ENCODE measurements at places on chromosomes 12 and 14.

GRCh38 chr12:14960548-14961465, 594 bp downstream of the ARHGDIB start:
- peak; percentile 39 for DNase-seq

DNA sequence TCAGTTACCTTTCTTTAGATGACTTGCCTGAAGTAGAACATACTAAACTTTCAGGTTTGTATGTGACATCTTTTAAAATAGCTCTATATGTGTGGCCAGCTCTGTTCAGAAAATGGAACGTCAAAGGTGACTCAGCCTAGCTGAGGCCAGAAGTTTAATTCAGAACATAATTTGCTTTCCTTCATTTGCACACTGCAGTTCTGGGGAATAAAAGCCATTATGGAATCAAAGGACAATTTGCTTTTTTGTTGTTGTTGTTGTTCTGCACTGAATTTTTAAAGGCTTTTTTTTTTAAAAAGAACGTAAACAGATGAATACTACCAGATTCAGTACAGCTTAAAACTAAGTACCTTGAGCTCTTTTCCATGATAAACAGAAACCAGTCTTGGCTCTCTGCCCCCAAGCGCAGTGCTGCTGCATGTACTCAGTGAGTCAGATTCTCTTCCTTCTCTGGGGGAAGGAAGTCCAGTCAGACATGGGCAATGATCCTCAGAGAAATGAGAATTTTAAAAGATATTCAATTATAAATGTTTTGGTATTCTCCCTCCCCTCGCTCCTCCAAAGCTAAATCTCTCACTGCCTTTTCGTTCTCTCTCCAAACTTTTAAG, 644.2 kb downstream of the NOVA1 start:
- DNase-seq: no peak

DNA sequence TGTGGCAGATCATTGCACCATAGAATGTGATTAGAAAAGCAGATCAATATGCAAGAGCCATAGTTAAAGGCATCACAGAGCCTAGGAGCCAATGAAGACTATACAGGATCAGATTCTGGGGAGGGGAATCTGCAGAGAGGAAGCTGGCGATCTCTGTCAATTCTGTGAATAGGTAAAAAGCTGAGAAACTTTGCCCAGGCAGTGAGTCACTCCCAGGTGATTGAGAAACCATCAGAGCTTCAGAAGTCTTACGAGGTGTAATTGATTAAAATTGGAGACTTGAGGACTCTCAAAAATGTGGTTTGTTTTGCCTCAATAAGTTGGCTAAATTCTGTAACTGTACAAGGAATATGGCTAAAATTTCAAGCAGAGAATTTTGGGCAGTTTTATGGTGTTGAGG, 41.7 kb upstream of the TSPAN11 start:
- no peak for DNase-seq

DNA sequence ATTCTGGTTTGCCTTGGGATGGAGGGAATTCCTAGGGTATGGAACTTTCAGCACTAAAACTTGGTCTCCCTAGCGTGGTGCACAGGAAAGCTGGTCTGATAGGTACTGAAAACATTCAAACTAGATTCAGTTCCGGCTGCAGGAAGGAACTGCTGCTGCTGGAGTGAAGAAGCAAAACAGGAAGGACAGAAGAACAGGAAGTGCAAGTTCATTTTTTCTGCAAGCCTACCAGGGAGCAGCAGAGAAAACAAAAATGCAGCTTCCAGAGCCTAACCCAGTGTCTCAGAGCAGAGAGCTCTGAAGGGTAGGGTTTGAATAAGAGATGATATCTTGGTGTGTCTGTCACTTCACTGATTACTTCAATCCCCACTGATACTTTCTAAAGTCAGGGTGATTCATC, 165.2 kb downstream of the VRK1 start:
- no peak for DNase-seq

- no peak for DNase-seq
Measured at GRCh38 chr12:110314308-110314707, 33.3 kb downstream of the ATP2A2 start.

DNA sequence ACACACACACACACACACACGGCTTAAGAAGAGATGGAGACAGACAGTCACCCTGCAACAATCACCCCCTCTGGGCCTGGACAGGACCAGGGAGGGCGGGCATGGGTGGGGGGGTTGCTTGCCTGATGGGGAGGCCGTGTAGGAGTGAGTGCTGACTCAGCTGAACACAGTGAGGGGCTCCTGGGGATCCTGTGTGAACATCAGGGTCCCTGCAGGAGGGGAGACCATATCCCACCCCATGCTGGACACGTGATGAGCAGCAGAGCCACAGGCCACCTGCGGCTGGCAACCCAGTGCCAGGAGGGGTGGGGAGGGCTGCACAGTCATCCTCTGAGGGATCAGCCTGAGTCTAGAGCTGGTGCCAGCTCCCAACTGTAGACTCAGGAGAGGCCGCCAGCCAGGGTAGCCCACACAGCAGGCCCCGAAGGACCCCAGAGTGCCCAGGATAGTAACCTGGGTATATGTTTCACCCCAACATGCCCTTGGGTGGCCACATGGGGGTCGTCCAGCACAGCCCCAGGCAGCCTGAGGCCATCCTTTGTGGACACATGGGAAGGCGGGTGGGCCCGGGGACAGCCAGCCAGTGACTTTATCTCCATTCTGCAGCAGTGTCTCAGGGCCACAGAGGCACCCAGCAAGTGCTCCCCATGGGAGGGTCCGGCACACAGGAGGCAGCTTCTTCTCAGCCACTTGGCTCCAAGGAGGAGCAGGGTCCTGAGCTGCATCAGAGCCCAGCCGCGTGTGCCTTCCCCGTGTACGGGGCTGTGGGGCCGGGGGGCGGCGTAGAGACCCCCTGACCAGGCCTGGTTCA, 73.7 kb upstream of the SFSWAP start:
- no peak for DNase-seq

- no peak for DNase-seq
Measured at GRCh38 chr12:70069221-70070105, 173.8 kb upstream of the CNOT2 start.

DNA sequence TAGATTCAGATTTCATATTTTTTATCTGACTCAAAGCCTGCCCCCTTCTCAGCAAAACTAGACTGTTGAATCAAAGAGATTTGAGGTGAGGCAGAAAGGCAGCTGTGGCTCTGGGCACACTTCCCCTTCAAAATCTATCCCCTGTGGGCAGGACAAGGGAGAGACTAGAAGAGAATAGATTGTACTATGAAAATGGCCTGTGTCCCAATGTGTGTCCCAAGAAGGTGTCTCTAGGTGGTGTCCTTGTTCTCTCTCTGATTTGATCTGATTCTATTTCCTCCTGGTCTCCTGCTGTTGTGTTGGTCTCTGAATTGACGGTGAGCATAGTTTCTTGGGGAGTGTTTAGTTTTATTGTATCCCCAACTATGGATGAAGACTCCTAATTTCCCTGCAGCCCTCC, 565.8 kb upstream of the ATP2B1 start:
- DNase-seq: no peak

DNA sequence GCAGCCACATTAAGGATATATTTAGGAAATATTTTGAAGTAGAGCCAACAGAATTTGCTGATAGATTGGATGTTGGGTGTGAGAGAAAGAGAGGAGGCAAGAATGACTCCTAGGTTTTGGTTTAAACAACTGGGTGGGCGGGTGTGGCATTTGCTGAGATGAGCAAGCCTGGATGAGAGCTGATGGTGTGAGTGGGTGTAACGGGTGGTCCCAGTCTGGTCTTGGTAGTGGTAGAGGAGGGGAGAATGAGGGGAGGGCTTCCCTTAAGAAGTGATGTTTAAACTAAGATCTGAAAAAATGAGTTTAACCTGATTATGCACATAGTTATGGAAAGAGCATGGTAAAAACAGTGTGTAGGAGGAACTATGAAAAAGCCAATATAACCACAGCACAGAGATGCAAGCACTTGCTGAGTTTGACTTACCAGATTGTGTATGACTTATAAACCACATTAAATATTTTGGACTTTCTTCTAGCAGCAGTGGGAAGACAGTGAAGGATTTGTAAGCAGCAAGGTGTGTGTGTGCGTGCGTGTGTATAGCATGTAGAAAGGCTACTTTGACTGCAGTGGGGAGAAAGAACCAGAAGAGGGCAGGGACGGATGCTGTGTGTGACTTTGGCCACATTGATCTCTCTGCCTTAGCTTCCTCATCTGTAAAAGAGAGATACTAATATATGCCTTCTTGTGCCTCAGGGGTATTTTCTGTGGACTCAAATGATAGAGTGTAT, 139.7 kb downstream of the PRIMA1 start:
- no peak for DNase-seq

- no peak for DNase-seq
Measured at GRCh38 chr12:121610239-121611149, 15.8 kb upstream of the ORAI1 start.

DNA sequence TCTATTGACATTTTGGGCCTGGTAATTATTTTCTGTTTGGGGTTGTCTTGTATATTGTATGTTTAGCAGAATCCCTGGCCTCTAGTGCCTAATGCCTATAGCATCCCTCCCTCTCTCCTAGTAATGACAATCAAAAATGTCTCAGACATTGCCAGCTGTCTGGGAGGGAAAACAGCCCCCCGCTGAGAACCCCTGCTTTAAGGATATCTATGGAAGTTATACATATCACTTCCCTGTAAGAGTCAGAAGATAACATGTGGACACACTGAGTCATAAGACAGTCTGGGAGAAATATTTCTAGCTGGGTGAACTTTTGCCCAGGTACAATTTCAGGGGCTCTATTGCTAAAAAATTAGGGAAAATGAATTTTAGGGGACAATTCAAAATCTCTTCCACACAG, 255.0 kb downstream of the PAWR start:
- DNase-seq: no peak

DNA sequence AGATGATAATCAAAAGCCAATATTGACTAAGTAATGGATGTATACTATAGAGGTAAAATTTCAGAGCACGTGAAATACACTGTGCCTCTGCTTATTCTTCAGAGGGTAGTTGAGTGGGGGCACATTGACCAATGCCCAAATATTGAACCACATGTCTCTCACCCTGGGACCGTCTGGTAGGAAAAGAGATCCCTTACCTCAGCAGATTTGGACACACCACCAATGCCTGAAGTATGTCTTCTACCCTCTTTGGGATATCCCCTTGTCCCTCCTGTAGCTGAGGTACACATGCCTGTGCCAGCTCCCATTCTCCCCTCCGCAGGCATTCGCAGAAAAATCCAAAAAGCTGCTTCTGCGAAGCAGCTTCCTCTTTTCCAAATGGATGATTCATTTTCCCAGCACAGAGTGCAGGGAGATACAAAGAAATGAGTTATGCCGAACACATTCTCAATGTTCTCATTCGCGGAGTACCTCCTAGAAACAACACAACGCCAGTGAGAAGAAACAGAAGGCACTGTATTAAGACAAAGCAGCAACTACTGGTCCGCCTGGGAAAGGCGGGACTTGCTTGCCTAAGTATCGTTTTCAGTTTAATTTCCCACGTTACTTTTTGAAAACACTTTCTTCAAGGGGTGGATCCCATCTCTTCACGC, 691 bp downstream of the ZFYVE26 start:
- DNase-seq: peak; percentile 56

GRCh38 chr12:27337376-27337775, 4.7 kb downstream of the BMAL2 start:
- no peak for DNase-seq

- DNase-seq: no peak
Measured at GRCh38 chr14:35362911-35363374, 41.6 kb downstream of the NFKBIA start.

All from hematopoietic multipotent progenitor cell treated with erythropoietin and hydrocortisone succinate and interleukin-3 and kit ligand, for 17 days (in vitro differentiated cells).